Stimulated activated CD4-positive, alpha-beta T cell treated with anti-CD3 and anti-CD28 coated beads, Interleukin-4, amount 100 ng/mL, for 48 hours (primary cell): ENCODE measurements at places on chromosomes 5 and 9.

GRCh38 chr5:120769312-120769872 lies 305.3 kb downstream of the PRR16 start:
- DNase-seq: no peak

DNA sequence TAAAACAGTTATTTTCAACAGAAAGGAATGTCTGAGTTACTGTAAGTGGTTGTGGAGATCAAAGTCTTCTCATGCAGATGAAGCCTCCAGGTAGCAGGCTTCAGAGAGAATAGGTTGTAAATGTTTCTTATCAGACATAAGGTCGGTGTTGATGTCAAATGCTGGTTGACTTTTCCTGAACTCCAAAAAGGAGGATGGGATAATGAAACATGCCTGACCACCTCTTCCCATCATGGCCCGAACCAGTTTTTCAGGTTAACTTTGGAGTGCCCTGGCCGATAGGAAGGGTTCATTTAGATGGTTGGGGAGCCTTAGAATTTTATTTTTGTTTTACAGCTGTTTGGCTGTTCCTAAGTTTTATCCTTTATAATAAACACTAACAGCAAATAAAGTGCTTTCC lies 478.4 kb downstream of the ACTL7B start:
- DNase-seq: no peak

GRCh38 chr9:93636172-93636661 lies 59.8 kb downstream of the PHF2 start:
- no peak for DNase-seq

GRCh38 chr5:145976431-145977155 lies 40.2 kb downstream of the SH3RF2 start:
- no peak for DNase-seq

DNA sequence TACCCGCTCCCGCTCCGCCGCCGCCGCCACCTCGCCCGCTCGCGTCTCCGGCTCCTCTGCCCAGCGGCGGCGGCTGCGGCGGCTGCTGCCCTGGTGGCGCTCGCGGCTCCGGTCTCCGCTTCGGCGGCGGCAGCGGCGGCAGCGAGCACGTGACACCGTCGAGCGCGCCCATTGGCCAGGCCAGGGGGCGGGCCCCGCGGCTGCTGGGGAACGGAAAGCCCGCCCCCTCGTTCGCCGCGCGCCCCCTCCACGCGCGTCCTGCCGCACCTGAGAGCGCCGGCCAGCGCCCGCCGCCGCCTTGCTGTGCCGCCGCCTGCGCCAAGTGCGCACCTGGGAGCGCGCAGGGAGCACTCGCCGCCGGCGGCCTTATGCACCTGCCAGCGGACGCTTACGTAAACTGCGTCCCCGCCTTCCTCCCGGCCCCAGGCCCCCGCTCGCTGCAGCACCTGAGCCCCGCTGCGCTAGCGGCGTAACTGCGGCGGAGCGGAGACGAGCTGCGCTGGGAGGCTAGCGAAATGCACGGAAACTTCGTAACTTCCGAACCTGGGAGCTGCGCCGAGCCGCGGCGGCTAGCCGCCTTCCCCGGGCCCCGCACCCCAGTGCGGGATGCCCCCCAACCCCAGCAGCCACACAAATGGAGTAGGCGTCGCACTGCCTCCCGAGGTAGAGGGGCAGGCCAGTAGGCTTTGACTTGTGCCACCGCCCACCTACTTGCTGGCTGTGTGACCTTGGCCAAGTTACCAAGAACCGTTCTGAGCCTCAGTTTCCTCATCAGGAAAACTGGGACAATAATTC lies at the start of gene STRBP:
Gene STRBP (minus strand): TSS at position 122 of the 795 bp plus-strand sequence. CDS start 84,452 bp downstream, outside the sequence.
- DNase-seq: peak; percentile 86
